GOT3 (cell line): ENCODE measurements at places on chromosomes 3 and 15.

DNA sequence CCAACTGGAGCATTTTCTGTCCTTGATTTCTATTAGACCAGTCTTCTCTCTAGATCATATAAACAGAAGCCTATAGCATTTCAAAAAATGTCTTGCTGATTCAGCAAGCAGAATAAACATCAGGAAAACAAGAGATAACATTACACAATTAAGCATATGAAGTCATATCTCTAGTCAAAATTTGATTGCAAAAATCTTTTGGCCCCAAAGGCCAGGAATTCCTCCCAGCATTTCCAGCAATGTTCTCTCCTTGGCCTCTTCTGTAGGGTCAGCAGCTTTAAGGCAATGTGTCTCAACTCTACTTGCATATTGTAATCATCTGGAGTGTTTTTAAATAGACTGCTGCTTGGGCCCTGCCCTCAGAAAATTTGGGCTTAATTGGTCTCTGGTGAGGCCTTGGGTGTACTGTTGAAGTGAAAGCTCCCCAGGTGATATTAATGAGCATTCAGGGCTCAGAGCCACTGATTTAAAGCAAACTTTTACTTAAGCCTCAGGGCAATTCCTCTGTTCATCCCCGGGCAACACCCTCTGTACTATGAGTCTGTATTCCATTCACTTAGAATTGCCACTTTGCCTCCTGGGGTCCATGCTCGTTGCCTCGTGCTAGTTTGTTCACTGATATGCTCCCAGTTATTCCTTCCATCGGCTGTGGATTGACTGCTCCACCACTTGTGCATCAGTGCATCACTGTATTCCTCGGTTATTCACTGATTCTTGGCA, 1072.6 kb downstream of the ROBO2 start:
- no peak for DNase-seq

- no peak for DNase-seq
Measured at GRCh38 chr3:47803480-47804025, 615 bp downstream of the DHX30 start.

DNA sequence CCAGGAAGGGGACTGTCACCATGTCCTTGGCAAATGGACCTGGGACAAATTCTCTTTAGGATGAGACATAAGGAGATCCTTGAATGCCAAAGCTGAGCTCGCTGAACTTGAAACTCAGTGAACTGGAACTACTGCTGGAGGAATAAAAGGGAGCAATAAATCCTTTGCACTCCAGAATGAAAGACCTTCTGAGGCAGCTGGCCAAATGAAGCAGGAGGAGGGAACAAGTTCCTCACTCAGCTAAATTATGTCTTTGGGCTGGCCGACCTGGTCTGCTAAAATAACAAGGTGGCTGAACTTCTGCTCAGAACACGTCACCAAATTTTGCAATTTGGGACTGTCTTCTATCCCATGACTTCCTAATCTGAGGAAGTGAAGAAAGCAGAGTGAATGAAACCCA, 314.7 kb downstream of the LPP start:
- no peak for DNase-seq

- DNase-seq: no peak
Measured at GRCh38 chr15:80613762-80614365, 81.2 kb upstream of the ABHD17C start.

- no peak for DNase-seq
Measured at GRCh38 chr3:194584866-194585265, 48.4 kb downstream of the TMEM44 start.

DNA sequence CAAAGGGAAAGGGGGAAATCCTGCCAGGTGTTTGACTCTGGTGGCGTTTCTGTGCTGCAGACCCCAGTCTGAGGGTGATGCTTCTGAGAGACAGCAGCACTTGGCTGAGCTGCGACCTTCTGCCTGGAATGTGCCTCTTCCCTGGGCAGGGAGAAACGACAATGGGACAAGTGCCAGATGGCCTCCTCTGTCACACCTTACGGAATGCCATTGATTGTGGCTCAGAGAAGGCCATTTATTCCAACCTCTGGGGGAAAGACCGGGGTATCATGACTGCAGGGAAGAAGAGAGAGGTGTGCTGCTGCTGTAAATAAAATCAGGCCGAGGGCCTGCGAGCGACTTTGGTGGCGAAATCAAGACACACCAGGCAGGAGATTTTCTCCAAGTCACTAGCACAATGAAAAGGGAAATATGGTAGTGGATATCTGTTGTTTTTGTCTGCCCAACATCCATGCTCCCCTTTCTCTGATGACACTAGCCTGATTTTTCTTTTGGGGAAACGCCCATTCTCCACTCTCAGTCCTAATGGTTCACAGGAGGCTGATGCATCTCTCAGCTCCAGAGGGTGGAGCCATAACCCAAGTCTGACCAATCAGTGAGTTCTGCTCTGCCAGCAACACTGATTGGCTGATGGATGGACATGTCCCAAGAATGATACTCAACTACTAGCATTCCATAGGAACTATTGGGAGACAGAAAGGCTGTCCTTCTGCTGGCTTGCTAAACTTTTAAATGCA, 336.1 kb downstream of the FOXP1 start:
- no peak for DNase-seq

DNA sequence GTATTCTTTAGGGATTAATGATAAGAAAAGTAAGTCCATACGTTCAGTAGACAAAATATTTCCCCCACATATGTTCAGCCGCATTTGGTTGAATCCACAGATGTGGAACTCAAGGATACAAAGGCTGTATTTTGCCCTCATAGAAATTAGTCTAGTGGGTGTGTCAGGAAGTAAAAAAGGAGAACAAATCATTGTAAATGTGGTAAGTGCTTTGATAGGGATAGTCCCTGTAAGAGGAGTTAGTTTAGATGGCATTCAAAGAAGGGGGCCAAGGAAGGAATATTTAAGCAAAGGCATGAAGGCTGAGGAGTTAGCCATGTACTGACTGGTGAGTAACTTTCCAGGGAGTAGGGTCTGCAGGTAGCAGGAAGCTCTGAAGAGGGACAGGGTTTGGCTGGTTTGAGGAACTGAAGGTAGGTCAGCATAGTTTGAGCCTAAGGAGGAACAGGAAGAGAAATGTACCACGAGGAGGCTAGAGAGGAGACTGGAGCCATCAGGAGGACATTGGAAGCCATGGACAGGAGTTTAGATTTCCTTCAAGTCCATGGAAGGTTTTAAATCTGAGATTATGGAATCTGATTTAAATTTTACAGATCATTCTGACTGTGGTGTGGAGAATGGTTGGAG, 98.8 kb downstream of the MME start:
- DNase-seq: no peak

DNA sequence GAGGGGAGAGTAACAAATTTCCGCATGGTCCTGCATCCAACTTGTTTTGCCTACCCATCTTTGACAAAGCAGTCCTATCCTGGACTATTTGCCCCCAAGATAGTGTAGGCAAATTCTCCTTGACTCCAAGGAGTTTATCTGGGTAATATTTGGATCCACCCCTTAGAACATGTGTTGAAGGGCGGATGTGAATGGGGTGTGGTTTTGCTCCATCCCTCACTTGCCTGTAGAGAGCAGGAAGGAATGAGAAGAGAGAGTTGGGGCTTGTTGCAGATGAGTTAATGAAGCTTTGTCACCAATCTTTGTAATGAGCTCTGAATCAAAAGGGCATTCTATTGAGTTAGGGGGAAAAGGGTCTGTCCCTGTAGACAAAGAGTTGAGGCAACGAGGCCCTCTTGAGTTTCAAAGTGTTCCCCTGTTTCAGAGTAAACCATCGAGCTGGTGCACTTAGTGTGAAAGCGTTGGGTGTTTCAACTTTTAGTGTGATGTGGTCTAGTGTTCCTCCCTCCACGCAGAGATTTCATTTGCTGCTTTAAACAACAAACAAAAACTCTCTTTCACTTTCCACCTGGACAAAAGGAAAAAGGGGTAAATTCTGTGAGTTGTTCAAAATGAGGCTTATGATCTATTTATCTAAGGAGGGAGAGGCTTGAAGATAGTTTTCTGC, 42.2 kb upstream of the PPARG start:
- DNase-seq: no peak

DNA sequence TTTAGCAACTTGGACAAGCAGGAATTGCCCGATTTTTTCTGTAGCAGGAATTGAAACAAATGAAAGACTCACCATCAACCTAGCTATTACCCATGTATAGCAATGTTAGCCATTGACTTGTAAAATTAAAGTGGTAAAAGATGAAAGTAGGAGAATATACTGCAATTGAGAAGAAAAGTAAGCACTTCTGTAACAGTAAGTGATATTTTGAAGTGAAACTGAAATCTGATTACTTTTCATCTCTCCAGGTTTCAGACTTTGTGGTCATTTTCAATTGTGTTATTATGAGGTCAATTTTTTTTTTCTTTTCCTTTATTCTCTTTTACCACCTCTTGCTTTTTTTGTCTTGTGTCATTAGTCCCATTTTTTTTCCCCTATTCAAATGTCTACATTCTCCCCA, 1078.2 kb downstream of the ZPLD1 start:
- DNase-seq: no peak

- no peak for DNase-seq
Measured at GRCh38 chr3:12483872-12484197, 445 bp upstream of the TSEN2 start.

DNA sequence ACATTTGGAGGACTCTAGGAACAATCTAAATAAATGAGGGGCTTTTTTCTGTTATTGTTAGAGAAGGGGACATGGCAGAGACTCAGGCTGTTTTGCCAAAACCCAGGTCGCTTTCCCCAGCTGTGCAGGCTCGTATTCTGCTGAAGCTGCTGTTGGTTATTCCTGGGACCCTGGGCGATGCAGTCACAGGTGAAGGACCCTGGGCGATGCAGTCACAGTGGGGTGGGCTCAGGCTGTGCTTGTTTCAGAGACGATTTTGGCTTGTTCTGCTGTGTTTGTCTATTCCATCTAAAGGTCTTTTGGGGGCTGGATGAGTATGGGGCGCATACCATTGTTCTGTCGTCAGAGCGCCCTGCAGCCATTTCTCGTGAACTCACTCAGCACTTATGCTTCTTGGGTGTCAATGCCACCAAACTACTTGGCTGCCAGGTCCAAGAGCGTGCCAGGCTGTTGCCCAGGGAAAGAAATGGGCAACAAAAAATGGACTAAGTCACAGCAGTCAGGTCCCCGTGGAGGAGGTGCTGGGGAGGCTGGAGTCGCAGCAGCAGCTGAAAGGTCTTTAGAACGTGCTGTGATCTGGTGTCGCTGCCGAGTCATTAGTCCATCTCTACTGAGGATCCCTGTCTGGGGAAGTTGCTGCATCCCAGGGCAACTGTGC, 151.4 kb downstream of the CHDH start:
- no peak for DNase-seq

- no peak for DNase-seq
Measured at GRCh38 chr3:102026656-102027055, 177.3 kb downstream of the NFKBIZ start.

DNA sequence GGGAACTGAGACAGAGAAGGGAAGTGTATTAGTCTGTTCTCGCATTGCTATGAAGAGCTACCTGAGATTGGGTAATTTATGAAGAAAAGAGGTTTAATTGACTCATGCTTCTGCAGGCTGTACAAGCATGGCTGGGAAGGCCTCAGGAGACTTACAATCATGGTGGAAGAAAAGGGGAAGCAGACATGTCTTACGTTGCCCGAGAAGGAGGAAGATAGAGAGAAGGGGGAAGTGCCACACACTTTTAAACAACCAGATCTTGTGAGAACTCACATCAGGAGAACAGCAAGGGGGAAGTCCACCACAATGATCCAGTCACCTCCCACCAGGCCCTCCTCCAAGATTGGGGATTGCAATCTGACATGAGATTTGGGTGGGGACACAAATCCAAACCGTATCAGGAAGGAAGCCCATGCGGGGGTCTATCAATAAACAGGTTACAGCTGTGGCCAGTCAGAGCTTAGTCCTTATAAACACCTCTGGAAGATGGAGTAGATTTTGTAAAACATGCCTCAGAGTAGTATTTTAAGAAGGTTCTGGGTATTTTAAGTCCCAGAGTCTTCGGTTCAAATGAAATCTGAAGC, 153.9 kb downstream of the GHSR start:
- no peak for DNase-seq

GRCh38 chr15:33314069-33314468, 3.3 kb downstream of the RYR3 start:
- no peak for DNase-seq

- no peak for DNase-seq
Measured at GRCh38 chr15:89195836-89196235, 25.5 kb downstream of the RLBP1 start.

- no peak for DNase-seq
Measured at GRCh38 chr3:129387487-129387886, 40.9 kb downstream of the EFCAB12 start.

DNA sequence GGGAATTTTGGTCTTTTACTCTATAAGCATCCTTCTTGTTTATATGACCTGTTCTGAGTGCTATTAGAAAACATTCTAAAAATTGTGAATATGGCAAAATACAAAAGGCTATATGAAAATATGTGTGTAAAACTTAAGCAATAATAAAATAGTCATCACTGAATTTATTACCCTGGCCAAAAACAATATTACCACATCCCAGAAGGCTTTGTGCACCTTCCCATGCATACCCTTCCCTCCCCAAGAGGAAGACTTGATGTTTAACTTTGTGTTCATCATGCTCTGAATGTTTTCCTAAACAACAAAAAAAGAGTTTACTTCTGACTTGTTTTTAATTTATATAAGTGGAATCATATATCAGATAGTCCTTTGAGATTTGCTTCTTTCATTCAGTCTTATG, 155.1 kb upstream of the TNIK start:
- no peak for DNase-seq

- DNase-seq: no peak
Measured at GRCh38 chr15:29570121-29570947, 251.9 kb downstream of the TJP1 start.

GRCh38 chr3:137669519-137670060, 94.5 kb upstream of the SOX14 start:
- DNase-seq: no peak

- no peak for DNase-seq
Measured at GRCh38 chr3:25426408-25426807, 1.7 kb upstream of the RARB start.

- DNase-seq: no peak
Measured at GRCh38 chr3:194702545-194702944, 16.9 kb downstream of the FAM43A start.

- no peak for DNase-seq
Measured at GRCh38 chr3:188979248-188979647, 192.5 kb upstream of the TPRG1 start.

- no peak for DNase-seq
Measured at GRCh38 chr15:31528846-31529245, 202.2 kb downstream of the KLF13 start.

- DNase-seq: no peak
Measured at GRCh38 chr3:194871864-194872668, 186.4 kb downstream of the FAM43A start.

GRCh38 chr3:21140785-21141184, 610.2 kb downstream of the ZNF385D start:
- DNase-seq: no peak

GRCh38 chr3:9876991-9877390, 3.1 kb downstream of the CIDEC start:
- no peak for DNase-seq

GRCh38 chr15:100140527-100141308, 201.1 kb downstream of the ADAMTS17 start:
- DNase-seq: no peak

- no peak for DNase-seq
Measured at GRCh38 chr15:69548395-69549180, 96.0 kb downstream of the RPLP1 start.

- DNase-seq: no peak
Measured at GRCh38 chr3:176950743-176951142, 246.5 kb downstream of the TBL1XR1 start.

- DNase-seq: no peak
Measured at GRCh38 chr15:78995921-78996893, 51.4 kb upstream of the CTSH start.
